ENCODE measurements at places on chromosomes 7 and 10.
A peak's percentile ranks its signal among the peaks of the same experiment; 100 is the strongest.

GRCh38 chr7:127478461-127478860, 86.0 kb upstream of the ZNF800 start:
- DNase-seq: no peak

DNA sequence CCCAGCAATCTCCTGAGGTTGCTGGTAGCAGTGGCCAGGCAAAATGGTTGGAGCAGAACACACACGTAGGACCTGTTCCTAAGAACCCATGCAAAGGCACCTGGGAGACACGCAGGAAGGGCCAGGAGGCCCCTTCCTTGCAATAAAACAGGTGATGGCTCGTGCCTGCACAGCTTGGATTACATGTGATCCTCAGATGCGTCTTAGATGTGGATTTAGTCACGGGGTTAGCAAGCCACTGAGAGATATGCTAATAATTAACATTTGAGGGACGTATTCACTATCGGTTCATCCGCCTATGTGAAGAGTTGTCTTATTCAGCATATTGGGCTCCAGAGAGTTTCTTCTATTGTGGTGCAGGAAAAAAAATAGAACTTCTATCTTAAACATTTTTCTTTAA, 4.6 kb upstream of the RHEB start:
- no peak for DNase-seq

GRCh38 chr10:108069096-108069495, 904.6 kb upstream of the SORCS1 start:
- DNase-seq: no peak

GRCh38 chr7:130191791-130192190, 13.4 kb downstream of the TMEM209 start:
- DNase-seq: no peak

- DNase-seq: no peak
These were observed 312.1 kb downstream of the PRKG1 start for GRCh38 chr10:51386248-51386885.

GRCh38 chr10:100427374-100427773, 35.4 kb upstream of the WNT8B start:
- DNase-seq: no peak

DNA sequence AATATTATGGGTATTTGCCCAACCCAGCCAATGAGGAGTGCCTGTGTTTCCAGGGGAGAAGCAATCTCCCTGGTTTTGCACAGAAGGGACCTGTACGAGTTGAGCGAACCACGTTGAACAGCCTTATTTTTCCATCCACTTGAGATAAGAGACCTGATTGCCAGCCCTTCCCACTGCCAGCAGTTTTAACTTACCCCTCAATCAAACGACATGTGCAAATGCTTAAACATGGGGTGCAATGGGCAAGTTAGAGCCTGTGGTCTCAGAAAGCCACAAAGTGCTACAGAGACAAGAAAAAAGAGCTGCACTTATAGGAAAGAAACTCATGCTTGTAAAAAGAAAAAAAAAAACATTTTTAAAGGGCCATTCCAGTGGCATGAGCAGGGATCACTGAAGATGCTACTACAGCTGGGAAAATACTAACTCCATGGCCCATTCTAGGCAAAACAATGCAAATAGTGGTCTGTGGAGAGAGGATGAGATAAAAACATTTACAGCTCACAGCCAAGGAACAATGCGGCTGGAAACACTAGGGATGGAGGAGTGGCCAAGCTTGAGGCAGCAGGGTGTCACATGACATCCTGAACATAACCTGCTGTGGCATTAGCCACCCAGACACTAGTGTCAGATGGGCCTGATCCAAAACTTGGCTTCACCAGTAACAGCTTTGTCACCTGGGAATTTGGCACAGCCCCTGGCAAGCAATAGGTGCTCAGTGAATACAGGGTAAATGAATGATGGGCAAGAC, 162.8 kb downstream of the ELMO1 start:
- no peak for DNase-seq

DNA sequence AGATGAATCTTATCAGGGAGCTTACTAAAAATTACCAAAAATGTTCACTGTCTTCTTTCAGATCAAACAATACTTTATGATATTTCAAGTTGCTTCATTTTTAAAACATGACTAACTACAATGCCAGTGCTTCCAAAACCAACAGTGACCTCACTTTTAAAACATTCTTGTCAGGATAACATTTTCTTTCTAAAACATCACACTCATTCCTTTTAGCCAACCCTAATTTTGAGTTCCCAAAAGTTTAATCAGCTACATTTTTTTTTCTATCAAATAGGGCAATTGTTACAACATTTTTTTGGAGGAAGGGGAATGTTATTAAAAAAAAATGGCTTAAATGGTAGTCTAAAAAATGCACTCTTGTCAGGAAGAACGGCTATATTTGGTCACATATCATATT, 37.3 kb downstream of the RTKN2 start:
- no peak for DNase-seq

- DNase-seq: no peak
These were observed 282.0 kb upstream of the AKR1E2 start for GRCh38 chr10:4543938-4544533.

- no peak for DNase-seq
These were observed 17.0 kb downstream of the ADRA2A start for GRCh38 chr10:111093741-111094380.

- no peak for DNase-seq
These were observed 163.3 kb downstream of the GRID1 start for GRCh38 chr10:86203162-86203905.

DNA sequence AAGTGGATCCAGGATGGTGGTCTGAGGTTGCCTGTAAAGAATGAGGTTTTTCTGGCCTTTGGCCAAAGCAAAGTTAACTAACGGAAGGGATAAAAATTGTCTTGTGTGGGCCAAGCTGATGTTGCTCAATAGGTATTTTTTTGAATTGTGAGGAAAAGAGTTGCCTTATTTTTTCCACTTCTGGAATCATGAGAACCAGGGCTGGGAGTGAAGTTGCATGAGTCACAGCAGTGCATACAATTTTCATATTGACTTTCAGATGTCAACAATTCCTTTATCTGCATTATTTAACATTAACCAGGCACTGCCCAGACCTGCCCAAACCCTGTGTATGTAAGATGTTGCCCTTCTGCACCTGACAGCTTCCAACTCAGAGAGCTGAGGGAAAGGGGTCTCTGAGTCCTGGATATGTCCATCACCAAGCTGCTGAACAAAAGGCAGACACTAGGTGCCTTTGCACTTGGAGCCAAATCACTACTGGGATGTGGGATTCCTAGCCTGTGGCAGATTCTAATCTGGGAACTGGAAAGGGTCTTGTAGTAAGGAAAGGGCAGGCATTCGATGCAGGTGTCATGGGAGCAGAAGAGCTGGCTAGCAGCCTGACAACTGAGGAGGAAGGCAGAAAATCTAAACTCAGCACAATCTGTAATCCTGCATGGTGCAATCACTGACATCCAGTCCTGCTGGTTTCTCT, 52.3 kb upstream of the SLC35B4 start:
- DNase-seq: no peak

GRCh38 chr7:20385126-20385525, 54.4 kb downstream of the ITGB8 start:
- no peak for DNase-seq

DNA sequence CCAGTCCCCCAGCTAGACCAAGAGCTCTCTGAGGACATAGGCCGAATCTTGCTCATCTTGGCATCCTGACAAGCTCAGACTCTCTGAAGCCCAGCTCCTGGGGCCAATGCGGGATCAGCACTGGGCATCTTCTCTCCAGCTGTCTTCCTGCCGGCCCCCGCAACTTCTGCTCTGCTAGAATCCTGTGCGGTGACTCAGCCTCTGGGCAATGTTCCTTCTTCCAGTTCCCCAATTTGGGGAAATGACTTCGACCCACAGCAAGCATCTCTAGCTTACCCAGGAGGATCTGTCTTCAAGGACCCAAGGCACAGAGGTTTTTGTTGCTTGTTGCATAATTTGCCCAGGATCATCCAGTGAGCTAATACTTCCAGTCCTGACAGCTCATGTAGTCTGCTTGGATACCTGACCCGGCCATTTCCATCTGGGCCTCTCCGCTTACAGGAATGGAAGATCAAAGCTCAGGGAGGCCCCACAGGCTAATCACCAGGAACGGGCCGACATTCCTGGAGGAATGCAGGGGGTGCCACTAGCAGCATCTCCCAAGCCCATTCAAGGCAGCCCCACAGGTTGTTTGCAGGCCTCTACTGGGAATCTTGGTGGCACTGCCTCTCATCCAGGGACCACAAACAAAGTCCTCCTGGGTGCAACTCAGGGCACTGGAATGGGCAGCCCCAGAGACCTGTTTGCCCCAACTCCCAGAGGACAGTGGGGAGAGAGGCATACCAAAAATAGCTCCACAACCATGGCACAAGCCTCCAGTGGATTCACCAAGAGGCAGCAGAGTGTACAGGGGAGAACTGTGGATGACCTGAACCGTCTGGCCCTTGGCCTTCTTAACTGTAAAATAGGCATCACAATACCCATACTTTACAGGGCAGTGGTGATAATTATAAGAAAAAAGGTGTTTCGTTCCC, 151.9 kb downstream of the NEURL1 start:
- DNase-seq: no peak

DNA sequence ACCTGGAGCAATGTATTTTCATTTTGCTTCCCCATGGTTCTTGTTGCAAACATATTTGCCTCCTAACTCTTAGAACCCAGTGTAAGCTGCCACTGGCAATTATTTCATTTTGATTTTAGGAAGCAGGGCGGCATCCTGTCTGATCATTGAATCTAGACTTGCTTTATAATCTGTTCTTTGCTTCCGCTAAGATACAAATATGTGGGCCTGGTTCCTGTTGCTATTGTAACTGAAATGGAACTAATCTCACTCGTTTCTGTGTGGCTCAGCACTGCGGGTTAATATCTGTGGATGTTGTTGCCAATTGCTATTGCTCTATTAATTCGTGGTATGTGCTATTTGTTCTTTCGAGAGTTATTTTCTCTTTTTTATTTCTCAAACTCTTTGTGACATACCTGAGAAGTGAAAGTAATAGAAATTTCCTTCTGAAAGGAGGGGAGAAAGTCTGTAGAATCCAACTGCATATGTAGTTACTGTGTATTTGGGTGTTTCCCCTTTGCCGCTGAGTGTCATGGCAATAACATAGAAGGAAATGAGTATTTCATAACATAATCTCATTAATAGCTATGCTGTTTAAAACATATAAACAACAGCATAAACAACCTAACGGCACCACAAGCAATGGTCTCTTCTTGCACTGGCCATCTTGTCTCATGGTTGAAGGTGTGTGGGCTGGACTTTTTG, 62.4 kb downstream of the FZD1 start:
- no peak for DNase-seq

DNA sequence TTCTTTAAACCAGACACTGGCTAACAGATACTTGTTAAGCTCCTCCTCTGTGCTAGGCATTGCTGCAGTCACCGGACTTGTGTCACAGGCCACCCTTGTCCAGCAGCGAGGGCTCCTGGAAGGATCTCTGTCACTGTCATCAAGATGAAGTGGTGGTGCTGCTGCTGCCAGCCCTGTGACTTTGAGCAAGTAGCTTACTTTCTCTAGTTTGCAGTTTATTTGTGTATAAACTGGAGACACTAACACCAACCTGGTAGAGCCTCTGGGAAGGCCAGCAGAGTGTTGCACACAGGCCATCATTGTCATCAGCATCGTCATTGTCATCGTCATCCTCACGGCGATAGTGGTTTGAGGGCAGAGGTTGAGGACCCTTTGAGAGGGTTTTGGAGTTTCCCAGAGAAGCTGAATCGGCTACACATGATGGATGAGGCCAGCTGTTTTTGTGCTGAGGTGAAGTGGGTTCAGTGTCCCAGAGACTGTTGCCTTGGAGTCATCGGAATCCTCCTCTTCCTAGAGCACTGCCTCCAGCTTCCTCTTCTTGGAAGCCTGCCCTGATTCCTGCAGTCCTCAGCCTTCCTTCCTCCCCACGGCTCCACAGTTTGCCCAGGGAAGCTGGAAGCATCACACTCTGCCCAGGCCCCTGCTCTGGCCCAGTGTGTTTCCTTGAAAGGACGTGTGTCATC, 128.4 kb downstream of the GRK5 start:
- no peak for DNase-seq

- no peak for DNase-seq
These were observed 470.7 kb downstream of the DNAJB6 start for GRCh38 chr7:157807510-157807909.

DNA sequence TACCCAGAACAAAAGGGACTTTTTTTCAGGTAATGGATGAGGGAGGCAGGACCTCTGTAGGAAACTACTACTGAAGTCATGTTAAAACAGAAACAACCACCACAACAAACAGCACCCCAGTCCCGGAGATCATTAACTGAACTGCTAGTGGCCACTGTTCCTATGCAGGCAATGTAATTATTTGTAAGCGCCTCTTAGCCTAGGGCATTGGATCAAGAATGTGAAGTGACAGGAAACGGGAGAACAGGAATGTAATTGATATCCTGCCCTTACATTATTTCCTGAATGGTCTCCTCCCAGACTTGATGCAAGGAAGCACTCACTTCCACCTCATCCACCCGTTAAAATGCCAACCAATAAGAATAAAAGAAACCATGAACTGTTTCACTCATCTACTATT, 16.7 kb upstream of the GAD2 start:
- no peak for DNase-seq

DNA sequence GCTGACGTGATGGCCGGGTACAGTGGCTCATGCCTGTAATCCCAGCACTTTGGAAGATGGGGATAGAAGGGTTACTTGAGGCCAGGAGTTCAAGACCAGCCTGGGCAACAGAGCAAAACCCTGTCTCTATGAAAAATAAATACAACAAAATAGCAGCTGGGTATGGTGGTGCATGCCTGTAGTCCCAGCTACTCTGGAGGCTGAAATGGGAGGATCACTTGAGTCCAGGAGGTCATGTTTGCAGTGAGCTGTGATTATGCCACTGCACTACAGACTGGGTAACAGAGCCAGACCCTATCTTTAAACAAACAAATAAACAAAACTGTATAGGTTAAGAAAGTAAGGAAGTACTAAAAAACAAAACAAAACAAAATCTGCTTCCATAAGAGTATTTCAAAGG, 6.2 kb upstream of the CUL2 start:
- DNase-seq: no peak

- no peak for DNase-seq
These were observed 78.7 kb upstream of the PPP2R2D start for GRCh38 chr10:131822013-131822691.

DNA sequence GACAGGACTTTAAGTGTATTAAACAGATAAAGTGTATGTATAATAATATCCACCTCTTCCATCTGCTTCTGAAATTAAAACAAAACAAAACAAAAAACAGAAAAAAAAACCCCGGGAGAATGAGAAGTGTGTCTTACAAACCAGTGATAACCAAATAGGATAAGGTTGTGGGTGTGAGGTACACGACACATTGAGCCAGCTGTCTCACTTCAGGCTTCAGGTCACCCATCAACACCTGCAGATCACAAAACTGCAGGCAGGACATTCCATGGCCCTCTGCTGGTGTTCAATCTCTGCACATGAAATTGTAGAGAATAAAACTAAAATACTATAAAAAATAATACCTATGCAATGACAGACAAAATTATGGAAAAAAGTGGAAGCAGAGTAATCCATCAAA, 339.9 kb downstream of the SFMBT2 start:
- DNase-seq: no peak

- DNase-seq: peak; percentile 13
These were observed 144.0 kb upstream of the RET start for GRCh38 chr10:42932735-42933447.

Data from stimulated activated CD8-positive, alpha-beta memory T cell treated with anti-CD3 and anti-CD28 coated beads, Interleukin-15, amount 100 ng/mL, for 48 hours (primary cell).